ENCODE measurements at places on chromosomes 5 and 9.
A peak's percentile ranks its signal among the peaks of the same experiment; 100 is the strongest.

GRCh38 chr9:114184071-114184470, 28.7 kb downstream of the COL27A1 start:
- no peak for DNase-seq

- no peak for DNase-seq
These were observed 28.7 kb upstream of the UBTD2 start for GRCh38 chr5:172312286-172312685.

GRCh38 chr5:138829341-138829740, 45.8 kb downstream of the LRRTM2 start:
- no peak for DNase-seq

DNA sequence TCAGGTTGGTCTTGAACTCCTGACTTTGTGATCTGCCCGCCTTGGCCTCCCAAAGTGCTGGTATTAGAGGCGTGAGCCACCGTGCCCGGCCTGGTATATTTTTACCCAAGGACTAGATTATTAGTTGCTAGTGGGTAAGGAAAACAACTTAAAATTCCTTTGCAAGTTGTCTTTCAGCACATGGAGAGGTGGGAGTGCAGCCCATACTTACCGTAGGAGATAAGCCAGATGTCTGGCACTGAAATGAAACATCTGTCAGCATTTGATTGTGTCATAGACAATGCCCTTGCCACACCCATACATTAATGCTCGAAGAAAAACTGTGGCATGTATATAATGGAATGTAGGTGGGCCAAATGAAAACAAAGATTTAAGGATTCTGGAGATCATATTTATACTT, 36.6 kb upstream of the ANKH start:
- DNase-seq, result peak; percentile 20

DNA sequence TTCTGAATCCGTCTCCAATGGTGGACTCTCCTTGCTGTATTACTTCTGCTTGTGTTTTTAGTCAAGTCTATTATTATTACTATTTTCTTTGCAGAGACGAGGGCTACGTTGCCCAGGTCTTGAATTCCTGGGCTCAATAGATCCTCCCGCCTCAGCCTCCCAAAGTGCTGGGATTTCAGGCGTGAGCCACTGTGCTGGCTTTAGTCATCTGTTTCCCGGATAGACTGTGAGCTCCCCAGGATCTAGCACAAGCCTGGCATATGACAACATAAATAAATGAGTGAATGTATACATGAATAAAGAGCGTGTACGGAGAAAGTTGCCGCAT, 439 bp upstream of the DDX46 start:
- DNase-seq, result no peak

DNA sequence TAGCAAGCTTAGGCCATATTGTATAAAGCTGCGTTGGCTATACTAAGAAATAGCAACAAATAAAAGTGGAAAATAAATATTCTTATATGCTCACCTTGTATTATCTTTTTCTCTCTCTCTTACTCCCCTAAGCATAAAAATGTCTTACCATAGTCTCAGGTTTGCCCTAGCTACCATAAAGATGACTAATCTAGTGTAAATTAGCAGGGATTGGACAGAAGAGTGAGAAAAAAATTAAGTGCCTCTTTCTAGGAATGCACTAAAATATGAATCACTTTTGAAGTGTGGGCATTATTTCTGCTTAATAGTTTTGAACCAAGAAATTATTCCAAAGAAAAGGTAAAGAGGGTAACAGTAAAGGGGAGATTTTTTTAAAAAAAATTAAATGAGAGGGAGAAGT, 201.3 kb downstream of the HINT1 start:
- no peak for DNase-seq

DNA sequence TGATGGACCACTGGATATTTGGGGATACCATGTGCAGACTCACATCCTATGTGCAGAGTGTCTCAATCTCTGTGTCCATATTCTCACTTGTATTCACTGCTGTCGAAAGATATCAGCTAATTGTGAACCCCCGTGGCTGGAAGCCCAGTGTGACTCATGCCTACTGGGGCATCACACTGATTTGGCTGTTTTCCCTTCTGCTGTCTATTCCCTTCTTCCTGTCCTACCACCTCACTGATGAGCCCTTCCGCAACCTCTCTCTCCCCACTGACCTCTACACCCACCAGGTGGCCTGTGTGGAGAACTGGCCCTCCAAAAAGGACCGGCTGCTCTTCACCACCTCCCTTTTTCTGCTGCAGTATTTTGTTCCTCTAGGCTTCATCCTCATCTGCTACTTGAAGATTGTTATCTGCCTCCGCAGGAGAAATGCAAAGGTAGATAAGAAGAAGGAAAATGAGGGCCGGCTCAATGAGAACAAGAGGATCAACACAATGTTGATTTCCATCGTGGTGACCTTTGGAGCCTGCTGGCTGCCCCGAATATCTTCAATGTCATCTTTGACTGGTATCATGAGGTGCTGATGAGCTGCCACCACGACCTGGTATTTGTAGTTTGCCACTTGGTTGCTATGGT, 54.5 kb upstream of the HNRNPA0 start:
- no peak for DNase-seq

- DNase-seq, result no peak
These were observed at the start of gene FAM81B for GRCh38 chr5:95390812-95391492. Gene FAM81B, plus strand, starts transcription at chr5:95391366. Its CDS starts 24 bp downstream, at chr5:95391390.

- no peak for DNase-seq
These were observed 47.5 kb upstream of the KIAA1958 start for GRCh38 chr9:112439171-112439570.

DNA sequence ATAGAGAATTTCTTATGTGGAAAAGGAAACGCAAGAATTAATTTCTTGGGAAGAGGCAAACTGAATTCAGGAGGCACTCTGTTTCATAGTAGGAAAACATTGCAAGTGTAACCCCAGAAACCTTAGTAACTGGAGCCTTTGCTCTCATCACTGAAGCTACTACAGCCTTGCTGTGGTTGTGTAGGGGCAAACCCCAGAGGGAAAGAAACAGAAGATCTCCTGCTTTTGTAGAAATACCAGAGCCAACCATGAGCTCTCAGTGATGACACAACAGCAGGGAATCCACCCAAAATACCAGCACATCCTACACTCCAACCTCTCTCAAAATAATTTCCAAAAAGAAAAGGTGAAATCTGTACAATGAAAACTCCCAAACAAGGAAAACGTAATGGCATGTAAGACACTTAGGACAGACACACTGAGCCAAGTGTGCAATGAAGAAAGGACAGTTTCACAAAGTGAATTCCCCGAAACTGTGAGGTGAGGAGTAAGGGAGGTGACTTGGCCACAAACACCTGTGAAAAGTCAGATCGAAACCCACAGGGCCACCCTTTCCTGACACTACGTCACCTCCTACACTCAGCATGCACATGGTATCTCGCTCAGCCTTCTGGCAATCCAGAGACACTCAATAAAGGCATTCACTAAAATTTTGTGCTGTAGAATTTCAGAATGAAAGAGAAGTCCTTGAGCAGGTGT, 8.5 kb upstream of the ACSL6 start:
- no peak for DNase-seq

DNA sequence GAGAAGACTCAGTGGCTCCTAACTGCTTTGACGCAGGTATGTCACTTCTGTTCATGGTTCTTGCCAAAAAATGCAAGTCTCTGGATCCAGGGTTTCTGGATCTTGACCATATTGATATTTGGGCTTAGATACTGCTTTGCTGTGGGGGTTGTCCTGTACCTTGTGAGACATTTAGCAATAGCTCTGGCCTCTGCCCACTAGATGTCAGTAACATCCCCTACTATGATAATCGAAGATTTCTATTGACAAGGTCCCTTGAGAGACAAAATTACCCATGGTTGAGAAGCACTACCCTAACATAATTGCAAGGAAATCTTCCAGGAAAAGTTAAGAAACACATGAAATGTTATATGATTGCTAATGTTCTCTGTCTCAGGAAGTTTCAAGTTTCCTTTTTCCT, 285.4 kb downstream of the TMEM232 start:
- peak; percentile 8 for DNase-seq

DNA sequence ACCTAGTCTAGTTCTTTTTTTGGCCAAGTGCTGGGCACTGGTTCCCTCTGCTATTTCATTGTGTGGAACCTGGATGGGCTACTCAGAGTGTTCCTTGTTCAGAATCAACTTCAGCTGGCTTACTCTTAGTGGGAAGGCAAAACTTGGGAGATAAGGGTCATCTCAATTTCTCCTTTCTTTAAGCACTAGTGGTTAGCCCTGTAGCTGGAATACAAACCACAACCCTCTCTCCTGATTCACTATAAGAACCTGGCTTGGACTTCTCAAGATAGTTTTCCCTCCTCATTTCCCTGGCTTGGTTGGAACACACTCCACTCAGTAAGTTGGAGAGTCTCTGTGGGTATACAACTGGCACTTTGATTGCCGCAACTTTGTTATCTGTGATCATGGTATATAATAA, 35.1 kb downstream of the GRIA1 start:
- DNase-seq, result no peak

GRCh38 chr9:33168941-33169544, 1.9 kb upstream of the B4GALT1 start:
- no peak for DNase-seq

- DNase-seq, result no peak
These were observed 5.9 kb downstream of the SERINC5 start for GRCh38 chr5:80249901-80250300.

GRCh38 chr5:6633469-6634245, 417 bp downstream of the SRD5A1 start:
- DNase-seq, result no peak

- DNase-seq, result no peak
These were observed 11.4 kb upstream of the TEX48 start for GRCh38 chr9:114693248-114693855.

GRCh38 chr5:93791518-93791972, 50.1 kb upstream of the POU5F2 start:
- DNase-seq, result no peak

- DNase-seq, result no peak
These were observed 409.5 kb upstream of the MEF2C start for GRCh38 chr5:89292487-89292886.

DNA sequence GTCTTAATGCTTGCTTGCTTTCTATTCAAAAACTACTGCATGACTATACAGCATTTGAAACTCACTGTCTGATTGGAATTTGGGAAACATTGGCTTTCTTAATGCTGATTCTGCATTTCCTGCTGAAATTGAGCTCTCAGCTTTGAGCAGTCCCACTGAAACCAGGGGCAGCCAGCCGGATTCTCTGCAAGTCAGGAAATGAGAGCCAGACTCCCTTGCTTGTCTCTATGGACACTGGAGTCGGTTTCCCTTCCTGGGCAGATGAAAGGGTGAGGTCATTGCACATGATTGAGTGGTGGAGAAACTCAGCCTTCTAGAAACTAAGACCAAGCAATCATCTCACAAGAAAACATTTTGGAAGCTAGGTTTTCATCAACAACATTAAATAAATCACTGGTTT, 119.7 kb upstream of the SPATA31C2 start:
- DNase-seq, result peak; percentile 61

DNA sequence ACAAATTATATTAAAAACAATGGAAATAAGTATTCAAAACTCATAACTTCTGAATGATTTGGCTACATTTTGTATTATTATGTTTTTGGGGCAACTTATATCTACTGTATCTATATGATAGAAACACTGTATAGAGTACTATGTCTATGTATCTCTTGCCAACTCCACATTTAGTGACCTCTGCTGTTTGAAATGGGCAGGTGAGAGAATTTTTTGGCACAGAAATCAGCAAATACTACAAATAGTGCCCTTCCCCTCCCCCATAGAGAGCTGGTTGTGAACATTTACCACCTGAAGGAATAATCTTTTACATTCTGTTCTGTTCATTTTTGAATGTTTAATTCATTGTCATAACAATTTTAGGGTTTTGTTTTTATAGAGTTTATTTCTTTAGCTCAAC, 545.3 kb downstream of the PDE4D start:
- no peak for DNase-seq

DNA sequence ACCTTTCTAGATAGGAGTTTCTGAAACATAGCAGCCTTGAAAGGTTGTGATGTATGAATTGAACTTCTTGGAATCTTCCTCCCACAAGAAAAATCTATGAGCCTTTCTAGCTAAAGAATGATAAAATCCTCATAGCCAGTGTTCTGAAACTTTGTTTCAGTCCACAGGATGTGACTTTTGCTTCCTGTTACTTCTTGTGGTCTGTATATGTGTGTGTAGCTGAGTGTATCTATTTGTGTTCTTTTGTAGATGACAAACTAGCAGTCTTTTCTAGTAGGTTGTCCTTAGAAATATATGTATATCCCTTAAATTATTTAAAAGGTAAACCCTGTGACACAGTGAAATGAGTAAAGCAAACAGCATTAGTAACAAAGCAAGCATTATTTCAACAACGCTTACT, 188.8 kb downstream of the MRPS30 start:
- DNase-seq, result no peak

DNA sequence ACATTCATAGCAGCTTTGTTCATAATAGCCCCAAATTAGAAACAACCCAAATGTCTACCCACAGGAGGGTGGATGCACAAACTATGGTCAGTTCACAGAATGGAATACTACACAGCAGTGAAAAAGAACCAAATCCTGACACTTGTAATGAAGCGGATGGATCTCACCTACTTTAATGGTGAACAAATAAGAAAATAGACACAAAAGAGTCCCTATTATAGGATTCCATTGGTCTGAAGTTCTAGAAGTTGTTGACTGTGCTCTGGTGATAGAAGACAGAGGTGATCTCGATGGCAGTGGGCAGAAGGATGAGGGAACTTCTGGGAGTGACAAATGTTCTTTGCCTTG, 20.6 kb upstream of the LAMC3 start:
- no peak for DNase-seq

- DNase-seq, result peak; percentile 9
These were observed 229.4 kb downstream of the DMAC1 start for GRCh38 chr9:7570107-7570720.

GRCh38 chr5:72661405-72661804, 154.2 kb upstream of the ZNF366 start:
- no peak for DNase-seq

GRCh38 chr9:69548681-69549080, 123.5 kb downstream of the APBA1 start:
- no peak for DNase-seq

GRCh38 chr5:157616785-157617184, 35.5 kb downstream of the SOX30 start:
- DNase-seq, result no peak

DNA sequence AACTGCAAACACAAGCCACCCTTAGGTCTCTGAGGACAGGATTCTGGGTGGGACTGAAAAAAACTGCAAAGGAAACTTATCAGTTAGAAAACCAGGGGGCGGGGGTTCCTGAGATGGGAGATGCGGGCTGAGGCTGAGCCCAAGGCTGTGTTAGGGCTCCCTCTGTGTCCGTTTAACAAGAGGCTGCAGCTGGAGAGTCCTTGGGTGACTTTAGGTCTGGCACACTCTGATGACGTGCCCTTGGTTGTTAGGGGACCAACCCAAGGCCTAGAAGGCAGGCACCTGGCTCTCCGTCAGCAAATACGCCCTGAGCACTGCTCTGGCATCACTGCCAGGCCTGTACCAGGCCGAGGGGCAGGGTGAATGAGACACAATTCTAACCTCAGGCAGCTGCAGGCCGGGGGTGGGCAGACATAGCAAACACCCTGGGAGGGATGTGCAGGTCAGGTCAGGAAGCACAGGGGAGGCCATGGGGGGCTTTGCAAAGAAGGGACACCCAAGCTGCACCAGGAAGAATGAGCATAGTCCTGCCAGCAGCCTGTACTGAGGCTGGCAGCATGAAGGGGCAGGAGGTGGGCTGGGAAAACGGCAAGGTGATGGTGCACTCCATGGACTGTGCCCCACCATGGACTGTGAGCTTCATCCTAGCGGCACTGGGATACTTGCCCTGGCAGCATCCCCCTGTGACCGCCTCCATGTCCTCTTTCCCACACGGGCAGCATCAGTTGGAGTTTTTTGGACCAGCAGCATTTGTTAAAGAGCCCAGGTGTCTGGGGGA, 137.9 kb downstream of the GABBR2 start:
- no peak for DNase-seq

- no peak for DNase-seq
These were observed 302.2 kb downstream of the ZNF608 start for GRCh38 chr5:124444147-124444775.

All from GM04503 (cell line).